ENCODE measurements at places on chromosomes 3 and 15.

- no peak for DNase-seq
Observed at GRCh38 chr3:6362406-6362805, 498.5 kb upstream of the GRM7 start.

GRCh38 chr3:102526865-102527264 lies 92.0 kb downstream of the ZPLD1 start:
- no peak for DNase-seq

DNA sequence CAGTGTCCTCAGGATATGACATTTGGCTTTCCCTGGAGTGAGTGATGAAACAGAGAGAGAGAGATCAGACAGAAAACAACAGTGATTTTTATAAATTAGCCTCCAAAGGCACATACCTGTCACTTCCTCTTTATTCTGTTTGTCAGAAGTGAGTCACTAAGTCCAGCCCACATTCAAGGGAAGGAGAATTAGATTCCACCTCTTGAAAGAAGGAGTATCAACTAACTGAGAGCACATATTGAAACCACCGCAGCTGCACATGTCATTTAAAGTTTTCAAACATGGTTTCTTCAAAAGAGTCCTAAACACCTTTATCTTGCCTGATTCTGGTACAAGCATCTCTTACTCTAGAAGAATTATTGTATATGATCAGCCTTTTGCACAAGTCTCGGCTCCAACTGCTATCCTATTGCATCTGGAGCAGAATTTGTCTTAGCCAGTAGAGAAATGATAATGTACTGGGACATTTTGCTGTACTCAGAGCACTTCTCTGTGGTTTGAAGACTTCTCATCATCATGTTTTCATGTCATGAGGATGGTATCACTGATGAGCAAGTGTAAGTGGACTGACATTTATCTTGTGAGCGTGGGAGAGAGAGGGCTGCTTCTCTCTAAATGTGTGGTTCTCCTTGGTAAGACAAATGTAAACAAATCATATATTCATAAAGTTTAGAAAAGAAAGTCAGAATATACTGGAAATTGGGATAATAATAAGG lies 338.9 kb upstream of the CFAP20DC start:
- DNase-seq, result no peak

GRCh38 chr3:72973031-72973723 lies 23.4 kb upstream of the PPP4R2 start:
- DNase-seq, result no peak

DNA sequence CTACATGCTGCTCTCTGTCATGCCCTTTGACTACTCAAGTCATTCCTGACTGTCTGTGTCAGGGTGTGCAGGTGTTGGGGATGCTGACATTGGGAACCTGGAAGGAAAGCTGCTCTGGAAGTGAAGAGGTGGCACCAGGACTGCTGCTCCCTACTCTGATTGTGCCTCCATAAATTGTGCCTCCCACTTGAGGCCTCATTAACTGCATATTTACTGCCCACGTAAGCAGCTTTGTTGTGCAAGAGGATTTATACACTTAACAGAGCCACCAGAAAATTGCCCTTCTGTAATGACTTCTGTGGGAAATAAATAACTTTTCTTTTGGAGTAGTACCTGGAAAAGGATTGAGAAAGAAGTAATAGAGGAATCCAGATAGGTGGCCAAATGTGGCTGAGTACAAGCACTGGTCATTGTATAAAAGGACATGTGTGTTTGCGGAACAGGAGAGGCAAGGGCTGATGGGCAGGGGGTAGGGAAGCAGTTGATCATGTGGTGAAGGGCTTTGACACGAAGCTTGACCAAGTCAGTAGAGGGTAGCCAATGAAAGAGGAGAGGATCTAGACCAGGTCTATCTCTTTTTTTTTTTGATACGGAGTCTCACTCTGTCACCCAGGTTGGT lies 24.8 kb downstream of the IL20RB start:
- no peak for DNase-seq
